ENCODE measurements at places on chromosomes 3 and 15.

DNA sequence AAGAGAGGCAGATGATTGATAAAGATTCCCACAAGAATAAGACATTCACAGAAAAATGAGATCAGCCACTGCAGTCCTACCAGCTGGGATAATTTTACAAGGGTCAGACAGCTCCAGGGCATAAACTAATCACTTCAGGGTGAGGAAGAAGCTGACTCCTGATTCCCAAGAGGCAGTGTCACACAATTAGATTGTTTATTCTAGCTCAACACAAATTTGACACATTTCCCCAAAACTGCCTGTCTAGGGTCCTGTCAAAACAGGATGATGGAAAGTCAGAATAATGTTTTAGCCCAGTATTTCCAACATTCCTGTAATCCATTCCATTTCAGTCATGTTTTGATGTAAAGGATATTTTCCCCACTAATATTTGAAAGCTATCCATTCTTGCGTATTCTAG, 110.8 kb downstream of the TNIK start:
- DNase-seq: no peak

GRCh38 chr3:194930377-194931204, 244.9 kb downstream of the FAM43A start:
- DNase-seq: no peak

DNA sequence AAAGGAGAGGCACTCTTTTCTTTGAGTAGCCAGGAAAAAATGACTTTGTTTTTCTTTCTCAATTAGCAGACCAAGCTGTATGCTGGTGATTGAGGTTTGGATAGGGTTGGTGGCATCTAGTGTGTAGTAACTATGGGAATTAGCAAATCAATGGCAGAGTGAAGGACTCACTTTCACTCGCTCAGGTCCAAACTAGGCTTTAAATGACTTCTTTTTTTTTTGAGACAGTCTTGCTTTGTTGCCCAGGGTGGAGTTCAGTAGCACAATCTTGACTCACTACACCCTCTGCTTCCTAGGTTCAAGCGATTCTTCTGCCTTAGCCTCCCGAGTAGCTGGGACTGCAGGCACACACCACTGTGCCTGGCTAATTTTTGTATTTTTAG, 35.9 kb downstream of the PRKCI start:
- DNase-seq: no peak

- no peak for DNase-seq
Measured at GRCh38 chr15:69926006-69926405, 171.7 kb downstream of the TLE3 start.

GRCh38 chr3:188516515-188516914, 362.6 kb downstream of the LPP start:
- no peak for DNase-seq

DNA sequence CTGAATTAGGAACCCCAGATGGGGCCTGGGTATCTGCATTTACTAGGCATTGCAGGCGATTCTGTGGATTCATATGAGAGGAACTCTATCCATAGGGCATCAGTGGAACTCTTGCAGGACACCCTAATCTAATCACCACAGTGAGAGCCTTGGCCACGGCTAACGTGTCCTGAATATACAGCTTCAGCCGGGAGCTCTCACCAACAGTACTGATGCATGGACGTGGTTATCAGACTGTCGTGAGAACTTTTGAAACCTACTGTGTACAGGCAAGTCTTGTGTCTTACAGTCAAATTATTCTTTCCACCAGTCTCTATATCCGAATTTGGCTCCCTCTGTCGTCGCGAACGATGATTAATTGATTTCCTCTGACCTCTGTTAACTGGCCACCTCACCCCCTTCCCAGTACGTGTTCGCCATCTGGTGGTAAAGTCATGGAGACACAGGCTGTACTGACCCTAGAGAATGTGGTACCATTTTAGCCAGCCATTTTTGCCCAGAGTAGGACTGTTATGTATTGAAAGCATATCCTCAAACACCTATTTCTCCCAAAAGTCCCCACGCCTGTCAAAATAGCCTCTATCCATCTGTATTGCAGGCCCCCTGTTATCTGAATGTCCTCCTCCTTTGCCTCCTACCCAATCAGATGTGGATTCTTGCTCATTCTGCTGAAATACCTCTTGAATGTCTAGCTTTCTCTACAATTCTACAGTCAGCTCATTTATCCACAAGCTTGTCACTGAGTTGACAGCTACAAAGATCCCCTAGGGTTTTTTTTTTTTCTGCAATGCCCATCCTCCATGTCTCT, 39.7 kb downstream of the GLDN start:
- DNase-seq: peak; percentile 50

GRCh38 chr15:81334768-81335435, 11.0 kb upstream of the STARD5 start:
- no peak for DNase-seq

DNA sequence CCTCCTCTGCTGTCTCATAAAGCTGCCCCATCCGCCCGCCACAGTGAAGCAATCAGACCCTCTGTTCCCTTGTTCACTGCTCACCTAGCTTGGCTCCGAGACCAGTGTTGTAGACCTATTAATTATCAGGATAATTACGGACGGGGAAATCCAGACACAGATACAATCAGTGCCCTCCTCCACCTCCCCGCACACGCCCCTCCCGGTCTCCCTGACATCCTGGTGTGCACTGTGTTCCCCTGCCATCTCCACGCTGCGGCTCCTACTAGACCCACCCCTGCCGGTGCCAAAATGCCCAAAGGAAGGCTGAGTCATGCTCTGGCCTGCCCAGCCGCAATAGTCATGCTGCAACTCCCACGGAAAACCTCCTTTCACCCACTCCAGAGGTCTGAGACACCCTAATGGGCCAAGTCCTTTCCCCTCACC, 277.3 kb upstream of the TLE3 start:
- DNase-seq: no peak

DNA sequence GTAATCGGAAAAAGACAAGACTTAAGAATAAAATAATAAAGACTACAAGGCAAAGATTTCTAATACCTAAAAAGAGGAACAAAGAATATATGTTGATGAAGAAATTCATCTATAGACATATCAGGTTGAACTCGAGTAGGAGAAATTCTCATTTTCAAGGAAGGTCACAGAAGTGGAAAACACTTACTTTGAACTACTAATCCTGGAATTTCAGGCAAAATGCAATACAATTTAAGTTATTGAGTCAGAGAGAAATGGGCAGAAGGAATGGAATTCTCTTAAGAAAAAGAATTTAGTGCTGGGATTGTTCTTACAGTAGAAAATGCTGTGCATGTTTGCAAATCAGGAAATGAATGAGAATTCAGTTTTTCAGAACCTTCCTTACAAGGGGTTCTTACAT, 135.9 kb upstream of the TGFBR2 start:
- no peak for DNase-seq

GRCh38 chr15:63048776-63049665, 6.5 kb downstream of the TPM1 start:
- peak; percentile 15 for DNase-seq

DNA sequence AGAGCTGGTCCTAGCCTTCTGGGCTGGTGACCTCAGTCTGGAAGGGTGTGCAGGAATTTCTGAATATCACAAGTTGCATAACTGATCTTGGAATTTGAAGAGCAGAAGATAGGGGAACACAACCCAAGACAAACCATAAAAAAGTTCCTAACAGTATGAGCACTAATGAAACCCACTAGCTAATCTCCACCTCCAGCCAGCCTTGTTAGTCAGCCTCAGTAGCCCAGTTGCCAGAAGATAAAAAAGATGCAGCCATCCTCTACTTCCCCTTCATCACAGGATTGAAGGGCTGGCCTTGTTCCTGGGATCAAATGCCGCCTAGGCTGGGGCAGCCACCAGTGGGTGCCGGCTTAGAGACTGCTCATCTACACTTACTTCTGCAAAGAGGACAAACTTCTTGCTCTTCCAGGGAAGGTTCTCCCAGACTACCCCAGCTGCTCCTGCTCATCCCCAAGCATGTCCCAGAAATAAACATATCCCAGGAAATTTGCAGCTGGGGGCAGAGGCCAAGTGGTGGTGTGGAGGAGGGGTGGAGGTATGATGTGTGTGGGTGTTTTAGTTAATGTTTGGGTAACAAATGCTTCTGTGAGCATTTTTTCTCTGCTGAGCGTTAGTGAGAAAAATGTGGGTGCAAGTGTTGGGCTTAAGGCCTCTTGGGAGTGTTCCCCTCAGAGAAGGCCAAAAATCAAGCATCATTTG, 9.2 kb upstream of the ITGA11 start:
- no peak for DNase-seq

GRCh38 chr15:70246623-70247220, 149.0 kb upstream of the TLE3 start:
- no peak for DNase-seq

DNA sequence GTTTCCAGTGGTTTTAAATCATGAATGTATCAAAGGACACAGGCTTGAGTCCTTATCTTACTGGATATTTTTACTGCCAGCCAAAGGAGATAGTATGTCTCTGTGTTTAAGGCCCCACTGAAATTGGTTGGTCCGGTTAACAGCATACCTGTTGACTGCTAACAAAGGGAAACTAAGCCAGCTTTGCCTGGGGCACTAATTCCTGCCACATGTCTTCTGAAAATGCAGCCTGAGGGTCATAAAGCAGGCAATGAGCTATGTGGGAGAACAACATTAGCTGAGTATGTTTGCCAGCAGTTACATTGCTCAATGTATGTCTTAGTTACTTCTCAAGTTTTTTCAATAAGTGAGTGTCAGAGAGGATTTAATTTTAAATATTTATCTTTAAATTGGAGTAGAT, 12.4 kb downstream of the PLS1 start:
- DNase-seq: no peak

GRCh38 chr3:39196671-39197356, 4.4 kb upstream of the XIRP1 start:
- DNase-seq: no peak

- DNase-seq: no peak
Measured at GRCh38 chr3:138688871-138689299, 80.3 kb downstream of the FAIM start.

DNA sequence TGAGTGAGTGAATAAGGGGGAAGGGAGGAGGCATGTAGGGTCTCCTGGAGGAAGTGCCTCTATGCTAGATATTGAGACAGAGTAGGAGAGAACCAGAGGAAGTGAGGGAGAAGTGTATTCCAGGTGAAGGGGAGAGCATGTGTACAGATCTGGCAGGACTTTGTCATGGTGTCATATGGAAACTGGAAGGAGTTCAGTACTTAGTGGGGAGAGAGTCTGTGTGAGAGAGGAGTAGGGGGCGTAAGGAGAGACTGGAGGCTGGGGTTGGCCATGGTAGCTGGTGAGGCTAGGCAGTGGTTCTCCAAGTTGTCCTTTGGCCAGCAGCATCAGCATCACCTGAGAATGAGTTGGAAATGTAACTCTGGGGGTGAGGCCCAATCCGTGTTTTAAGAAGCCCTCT, 29.6 kb upstream of the EPHB1 start:
- no peak for DNase-seq

GRCh38 chr3:186705882-186706780, 11.0 kb upstream of the KNG1 start:
- no peak for DNase-seq

DNA sequence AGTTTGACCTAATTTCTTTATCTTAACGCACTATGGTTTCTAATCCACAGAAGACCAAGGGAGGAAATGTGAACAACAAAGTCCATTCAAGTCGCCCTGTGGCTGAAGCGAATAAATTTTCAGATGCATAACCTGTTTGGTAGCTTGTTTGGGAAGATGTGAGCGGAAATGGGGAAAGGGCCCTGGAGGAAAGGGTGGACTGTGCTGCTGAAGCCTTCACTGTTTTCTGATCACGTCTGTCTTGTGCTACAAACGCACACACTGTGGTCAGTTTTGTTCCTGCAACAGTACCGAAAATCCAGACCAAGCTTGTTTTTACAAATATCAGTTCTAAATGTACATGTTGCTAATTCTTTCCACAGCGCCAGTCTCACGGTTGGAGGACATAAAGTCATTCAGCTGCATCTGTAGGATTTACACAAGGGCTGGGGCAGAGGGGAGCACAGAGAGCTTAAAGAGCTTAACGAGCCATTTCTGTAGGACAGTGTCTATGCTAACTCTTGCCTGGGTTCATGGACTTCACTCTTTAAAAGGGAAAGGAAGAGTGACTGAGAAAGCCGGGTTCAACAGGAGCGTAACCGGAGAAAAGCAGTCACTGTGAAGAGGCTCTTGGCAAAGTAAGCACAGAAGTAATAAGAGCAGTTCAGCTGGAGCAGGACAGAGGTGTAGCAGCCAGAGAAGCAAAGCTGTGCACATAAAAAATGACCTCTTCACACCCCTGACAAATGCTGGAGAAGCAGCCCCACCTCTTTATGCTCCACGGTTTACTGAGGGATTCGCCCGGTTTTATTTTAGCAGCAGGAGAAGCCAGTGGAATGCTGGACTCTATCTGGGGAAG, 66.6 kb downstream of the USF3 start:
- DNase-seq: no peak

- no peak for DNase-seq
Measured at GRCh38 chr3:161150001-161150525, 44.9 kb upstream of the B3GALNT1 start.

GRCh38 chr3:77682162-77682561, 642.3 kb downstream of the ROBO2 start:
- no peak for DNase-seq

DNA sequence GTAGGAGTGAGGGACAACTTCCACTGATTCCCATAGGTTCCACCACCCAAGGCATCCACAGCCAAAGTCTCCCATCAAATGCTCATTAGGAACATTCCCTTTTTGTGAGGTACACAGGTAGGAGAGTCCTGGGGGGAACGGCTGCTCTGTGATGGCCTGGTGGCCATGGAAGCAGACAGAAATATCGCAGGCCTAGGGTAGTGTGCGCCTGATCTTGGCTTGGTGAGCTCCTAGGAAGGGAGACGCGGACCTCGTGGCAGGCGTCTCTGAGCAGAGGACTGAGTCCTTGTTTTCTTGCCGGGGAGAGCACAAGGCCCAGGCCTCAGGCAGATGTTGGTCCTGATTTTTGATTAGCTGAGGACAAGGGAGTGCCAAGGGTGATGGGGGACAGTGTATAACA, 99.5 kb downstream of the SNRPN start:
- DNase-seq: no peak

DNA sequence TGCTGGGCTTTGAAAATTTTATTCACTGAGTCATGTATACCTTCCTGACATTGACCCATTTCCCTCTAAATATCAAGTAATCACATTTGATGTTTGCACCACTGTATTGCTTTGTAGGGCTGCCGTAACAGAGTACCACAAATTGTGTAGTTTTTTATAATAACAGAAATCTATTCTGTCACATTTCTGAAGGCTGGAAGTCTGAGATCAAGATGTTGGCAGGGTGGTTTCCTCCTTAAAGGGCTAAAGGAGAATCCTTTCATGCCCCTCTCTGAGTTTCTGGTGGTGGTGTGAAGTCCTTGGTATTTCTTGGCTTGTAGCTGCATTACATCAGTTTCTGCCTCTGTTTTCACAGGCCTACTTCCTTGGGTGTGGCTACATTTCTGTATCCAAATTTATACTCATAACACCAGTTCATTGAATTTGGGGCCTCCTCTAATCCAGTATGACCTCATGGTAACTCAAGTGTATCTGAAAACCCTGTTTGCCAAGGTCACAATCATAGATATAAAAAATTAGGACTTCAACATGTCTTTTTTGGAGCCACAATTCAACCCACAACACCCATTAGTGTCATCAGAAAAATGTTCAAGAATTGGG, 29.1 kb upstream of the ST6GAL1 start:
- DNase-seq: no peak

- no peak for DNase-seq
Measured at GRCh38 chr15:64884679-64885078, 27.0 kb upstream of the ANKDD1A start.

GRCh38 chr3:127733781-127734180, 61.0 kb downstream of the ABTB1 start:
- no peak for DNase-seq
